ENCODE measurements at places on chromosomes 1 and 21.

- DNase-seq = no peak
These were observed 101.2 kb downstream of the GDAP2 start for GRCh38 chr1:117828201-117828600.

DNA sequence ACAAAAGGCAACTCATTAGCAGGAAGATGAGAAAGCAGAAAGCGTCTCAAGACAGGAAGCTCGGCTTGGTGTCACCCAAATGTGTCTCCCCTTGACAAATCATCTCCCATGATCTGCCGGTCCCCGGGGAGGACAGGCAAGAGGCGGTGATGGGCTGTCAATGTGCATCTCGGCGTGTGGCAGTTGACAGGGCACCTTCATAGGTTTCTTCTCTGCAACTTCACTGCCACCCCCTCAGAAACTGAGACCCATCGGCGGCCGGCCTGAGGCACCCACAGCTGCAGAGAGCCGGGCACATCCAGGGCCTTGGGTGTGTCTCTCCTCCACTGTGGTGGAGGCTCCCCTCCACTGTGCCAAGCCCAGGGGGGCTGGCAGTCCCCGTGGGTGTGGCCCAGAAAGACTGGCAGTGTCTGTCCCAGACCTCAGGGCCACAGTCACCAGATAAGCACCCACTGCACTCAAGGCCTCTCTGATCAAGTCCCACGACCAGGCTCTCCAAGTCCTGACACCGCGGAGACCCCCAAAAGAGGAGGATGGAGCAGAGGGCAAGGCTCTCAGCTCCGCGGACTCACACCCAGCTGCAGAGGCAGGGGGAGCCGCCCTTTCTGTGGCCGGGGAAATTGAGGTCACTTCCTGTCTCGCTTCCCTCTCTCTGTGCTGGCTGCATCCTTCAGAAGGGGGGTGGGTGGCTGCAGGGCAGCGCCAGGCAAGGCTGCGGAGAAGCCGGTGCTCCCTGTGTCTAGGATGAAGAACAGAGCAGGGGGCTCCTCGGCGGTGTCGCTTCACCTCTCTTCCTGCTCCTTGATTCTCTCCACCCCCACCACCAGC lies 39.6 kb upstream of the LBR start:
- DNase-seq = peak; percentile 92

DNA sequence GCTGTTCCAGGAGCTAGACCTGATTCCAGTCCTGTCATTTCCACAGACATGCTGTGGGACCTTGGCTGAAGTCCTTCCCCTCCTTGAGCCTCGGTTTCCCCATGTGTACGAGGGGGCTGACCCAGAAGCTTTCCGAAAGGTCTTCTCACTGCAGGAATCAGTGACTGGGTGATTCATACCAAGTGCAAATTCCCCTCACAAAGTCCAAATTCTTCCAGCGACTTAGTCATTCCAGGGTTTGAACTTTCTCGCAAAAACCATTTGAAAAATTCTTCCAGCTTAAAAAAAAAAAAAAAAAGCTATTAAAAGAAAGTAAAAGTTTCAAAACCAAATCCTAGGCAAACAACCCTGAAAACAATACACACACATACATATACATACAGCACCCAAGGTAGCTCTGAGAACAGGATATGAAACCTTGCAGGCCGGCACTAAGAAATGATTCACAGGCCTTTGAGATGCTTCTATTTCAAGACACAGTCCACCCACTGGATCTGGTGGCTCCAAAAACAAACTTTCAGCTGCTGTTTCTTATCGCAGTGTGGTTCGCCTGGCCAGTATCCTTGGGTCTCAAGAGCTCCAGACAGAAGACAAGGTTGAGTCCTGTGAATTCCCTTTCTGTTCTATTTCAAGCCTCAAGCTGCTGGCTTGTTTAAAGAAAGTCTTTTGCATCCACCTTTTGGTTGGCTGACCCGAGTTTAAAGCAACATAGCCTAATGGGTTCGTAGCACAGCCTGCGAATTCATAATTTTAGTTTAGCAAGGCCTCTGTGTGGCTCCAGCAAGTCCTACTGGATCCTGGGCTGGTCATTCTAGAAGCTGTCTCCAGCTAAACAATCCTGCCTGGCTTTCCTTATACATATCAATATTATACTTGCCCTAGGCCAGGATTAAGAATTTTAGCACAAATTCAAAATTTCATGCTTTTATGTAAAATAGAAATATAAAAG lies 18.0 kb upstream of the ID3 start:
- peak; percentile 59 for DNase-seq

GRCh38 chr1:151370211-151370911 lies 2.1 kb downstream of the SELENBP1 start:
- no peak for DNase-seq

GRCh38 chr1:229155472-229155871 lies 115.4 kb upstream of the RAB4A start:
- DNase-seq = peak; percentile 24

GRCh38 chr1:171581766-171582165 lies 40.3 kb upstream of the MYOCOS start:
- DNase-seq = no peak

GRCh38 chr1:177710696-177711620 lies 258.9 kb downstream of the SEC16B start:
- DNase-seq = no peak

GRCh38 chr1:210830034-210831028 lies 303.6 kb downstream of the KCNH1 start:
- DNase-seq = no peak

DNA sequence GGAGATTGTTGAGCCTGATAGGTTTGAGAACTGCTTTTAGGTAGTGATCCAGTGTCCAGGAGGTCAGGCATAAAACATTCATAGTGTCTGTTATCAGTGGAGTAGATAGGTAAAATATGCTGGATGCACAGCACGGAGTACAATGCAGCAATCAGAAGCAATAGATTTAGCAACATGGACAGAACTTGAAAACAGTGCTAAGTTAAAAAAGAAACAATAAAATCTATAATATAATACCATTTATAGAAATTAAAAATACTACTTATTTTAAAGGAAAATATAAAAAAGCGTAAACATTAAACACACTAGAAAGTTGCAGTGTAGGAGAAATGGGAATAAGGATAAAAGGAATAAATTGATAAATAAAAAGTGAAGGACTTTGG lies 3.4 kb upstream of the TAF13 start:
- DNase-seq = no peak

DNA sequence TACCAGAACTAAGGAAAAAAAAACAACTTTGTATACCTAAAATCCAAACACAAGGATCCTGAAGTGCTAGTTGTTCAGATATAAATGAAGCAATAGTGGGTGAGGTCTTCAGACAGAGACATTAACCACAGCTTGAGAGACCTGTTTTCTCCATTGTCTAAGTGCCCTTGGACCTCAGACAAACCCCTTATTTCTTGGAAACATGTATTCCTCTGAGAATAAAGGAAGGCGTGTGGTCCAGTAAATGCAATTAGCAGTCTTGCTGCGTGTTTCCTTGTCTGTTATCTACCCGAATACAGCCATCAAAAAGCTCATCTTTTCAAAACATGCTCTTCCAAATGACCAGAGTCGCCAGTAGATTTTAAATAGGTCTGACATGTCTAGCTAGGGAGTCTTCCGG lies 291.1 kb upstream of the NFIA start:
- DNase-seq = no peak

DNA sequence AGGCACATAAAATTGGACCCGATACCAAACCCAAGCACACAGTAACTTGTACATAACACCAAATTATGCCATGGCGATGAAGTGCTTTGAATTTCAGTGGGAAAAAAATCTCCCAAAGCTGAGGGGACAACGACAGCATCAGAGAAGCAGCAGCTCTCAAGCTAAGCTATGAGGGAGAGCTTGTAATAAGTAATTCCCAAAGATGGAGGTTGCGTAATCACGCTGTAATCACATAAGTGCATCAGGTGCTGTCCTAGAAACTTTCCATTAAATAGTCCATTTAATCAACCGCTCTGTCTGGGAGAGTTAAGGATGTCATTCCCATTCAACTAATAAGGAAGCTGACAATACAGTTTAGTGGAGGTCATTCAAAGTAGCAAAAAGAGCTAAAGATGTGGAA lies 37.6 kb upstream of the KRTAP19-8 start:
- DNase-seq = no peak

- peak; percentile 16 for DNase-seq
These were observed 2.3 kb downstream of the SPEN start for GRCh38 chr1:15849775-15850324.

GRCh38 chr1:218205721-218206120 lies 79.4 kb upstream of the RRP15 start:
- no peak for DNase-seq

DNA sequence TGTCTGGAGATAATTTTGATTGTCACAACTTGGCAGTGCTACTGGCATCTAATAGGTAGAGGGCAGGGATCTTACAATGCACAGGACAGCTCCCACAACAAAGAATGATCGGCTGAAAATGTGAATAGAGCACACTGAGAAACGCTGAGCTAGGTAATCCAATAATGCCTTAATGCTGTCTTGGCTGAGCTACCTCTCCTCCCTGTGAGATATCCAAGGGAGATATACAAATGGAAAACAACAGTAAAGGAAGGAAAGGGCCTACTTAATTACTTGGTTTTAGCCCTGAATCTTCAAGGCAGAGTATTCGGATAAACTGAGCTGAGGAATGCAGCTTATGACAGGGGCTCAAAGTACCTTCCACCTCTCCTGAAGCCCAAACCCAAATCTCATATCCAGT lies 2.9 kb downstream of the DNASE2B start:
- no peak for DNase-seq

- DNase-seq = no peak
These were observed 464.2 kb downstream of the DISC1 start for GRCh38 chr1:232090816-232091215.

GRCh38 chr1:86692641-86693040 lies 11.7 kb upstream of the SH3GLB1 start:
- DNase-seq = no peak

DNA sequence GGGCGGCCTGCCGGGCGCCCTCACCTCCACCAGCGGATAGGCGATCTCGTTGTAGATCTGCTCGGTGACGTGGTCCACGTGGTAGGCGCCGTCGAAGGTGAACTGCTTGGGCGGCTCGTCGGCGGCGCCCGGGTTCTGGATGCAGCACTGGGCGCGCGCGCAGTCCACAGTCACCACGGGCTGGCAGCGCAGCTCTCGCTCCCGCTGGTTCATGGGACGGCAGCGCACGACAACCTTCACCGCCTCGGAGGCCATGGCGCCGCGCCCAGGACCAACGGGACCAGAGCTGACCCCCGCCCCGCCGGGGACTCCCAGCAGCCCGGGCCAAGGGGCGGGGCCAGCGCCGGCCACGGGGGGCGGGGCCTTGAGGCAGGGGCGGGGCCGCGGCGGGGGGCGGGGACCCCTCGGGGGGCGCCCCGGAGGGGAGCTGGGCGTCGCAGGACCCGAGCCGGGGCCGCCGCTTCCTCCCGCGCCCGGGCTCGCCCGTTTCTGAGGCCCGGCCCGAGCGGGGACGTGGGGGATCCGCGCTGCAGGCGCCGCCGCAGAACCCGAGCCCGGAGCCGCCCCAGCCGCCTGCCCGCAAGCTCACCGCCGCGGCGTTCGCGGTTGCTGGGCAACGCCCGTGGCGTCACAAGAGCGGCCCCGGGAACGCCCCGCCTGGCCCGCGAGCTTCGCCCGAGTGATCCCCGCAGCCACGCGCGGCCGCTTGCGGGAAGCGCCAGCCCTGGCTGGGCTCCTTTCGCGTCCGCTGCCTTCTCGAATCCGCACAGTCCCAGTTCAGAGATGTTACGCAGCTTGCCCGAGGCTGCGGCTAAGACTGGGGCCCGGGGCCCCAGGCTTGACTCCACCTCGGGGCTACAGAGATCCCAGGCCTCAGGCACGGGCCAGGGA lies at the start of gene KIF17:
TSS of gene KIF17 (minus strand) at position 556 of the 891 bp plus-strand sequence. CDS start at position 255, 301 bp downstream.
- peak; percentile 63 for DNase-seq

DNA sequence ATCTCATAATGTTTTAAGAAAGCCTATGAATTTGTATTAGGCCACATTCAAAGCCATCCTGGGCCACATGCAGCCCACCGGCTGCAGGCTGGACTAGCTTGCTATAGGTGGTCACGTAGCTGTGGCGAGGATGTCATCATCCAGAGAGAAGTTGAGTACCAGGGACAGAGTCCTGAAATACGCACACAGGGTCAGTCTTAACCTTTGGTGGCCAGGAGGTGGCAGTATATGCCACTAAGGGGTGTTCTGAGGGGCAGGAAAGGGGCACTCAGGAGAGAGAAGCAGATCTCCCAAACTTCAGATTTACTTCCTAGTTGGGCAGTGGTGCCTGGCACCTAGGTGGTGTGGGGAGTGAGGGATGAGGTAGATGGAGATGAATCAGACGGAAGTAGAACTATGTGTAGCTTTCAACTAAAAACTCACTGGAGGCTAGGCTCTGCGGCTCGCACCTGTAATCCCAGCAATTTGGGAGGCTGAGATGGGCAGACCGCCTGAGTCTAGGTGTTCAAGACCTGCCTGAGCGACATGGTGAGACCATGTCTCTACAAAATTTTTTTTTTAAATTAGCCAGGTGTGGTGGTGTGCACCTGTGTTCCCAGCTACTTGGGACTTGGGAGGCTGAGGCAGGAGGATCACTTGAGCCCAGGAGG lies 16.3 kb upstream of the CDK18 start:
- DNase-seq = peak; percentile 54

DNA sequence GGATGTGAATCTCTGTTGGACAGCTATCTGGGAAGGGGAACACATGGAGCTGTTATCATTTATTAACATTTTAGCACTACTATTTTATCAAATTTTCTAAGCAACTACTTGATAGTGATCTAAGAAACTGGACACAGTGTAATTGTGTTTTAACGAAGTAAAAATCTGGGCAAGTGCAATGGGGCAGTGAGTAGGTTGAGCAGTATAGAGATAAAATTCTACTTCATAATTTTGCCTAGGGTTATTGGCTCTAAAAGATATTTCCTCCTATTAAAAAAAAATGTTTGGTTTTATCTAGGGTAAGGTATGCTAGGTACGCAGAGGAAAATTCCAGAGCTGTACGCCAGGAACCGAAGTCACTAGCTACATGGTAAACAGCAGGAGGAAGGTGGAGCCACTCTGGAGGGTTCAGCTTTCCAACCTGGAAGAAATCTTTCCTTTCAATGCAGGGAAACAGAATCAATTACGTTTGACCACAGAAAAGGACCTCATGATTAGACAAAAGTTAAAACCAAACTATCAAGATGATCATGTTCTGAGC lies 43.3 kb downstream of the BCAR3 start:
- no peak for DNase-seq

All from activated CD4-positive, alpha-beta T cell treated with anti-CD3 and anti-CD28 coated beads, Interleukin-2, amount 10 ng/mL, durations not matched to agents 7 days and 5 days (primary cell).